ENCODE measurements at places on chromosomes 11 and 22.

- DNase-seq: no peak
Observed at GRCh38 chr11:105840391-105840790, 181.6 kb downstream of the MSANTD4 start.

DNA sequence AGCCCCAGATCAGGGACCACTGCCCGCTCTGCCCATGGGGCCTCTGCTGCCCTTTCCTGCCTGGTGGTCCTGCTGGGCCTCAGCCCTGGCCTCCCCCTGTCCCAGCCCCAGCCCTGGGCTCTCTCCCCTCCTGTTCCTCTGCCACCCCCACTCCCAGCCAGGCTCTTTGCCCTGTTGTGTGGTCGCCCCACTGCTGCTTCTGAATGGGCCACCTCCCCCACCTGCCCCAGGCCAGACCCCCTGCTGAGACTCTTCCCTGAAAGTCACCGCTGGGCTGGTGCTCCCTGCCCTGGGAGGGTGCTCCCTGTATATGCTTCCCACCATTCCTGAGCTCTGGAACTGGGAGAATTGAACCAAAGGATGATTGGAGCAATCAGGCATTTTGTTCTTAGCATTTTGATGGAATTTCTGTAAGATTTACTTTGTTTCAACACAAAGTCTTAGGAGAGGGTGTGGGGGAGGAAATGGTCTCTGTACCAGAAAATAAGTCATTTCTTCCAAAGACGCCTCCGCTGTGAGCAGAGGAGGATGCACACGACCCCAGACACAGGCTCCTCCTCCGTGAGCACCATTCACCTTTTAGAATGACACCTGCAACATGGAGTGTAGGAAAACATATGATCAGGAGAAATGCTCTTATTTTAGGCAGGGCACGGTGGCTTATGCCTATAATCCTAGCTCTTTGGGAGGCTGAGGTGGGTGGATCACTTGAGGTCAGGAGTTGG, 5.2 kb downstream of the APOBEC3B start:
- DNase-seq: no peak

GRCh38 chr11:46352063-46352841, 5.0 kb downstream of the DGKZ start:
- DNase-seq: peak; percentile 64

- DNase-seq: no peak
Observed at GRCh38 chr11:86663761-86664160, 8.7 kb downstream of the ME3 start.

DNA sequence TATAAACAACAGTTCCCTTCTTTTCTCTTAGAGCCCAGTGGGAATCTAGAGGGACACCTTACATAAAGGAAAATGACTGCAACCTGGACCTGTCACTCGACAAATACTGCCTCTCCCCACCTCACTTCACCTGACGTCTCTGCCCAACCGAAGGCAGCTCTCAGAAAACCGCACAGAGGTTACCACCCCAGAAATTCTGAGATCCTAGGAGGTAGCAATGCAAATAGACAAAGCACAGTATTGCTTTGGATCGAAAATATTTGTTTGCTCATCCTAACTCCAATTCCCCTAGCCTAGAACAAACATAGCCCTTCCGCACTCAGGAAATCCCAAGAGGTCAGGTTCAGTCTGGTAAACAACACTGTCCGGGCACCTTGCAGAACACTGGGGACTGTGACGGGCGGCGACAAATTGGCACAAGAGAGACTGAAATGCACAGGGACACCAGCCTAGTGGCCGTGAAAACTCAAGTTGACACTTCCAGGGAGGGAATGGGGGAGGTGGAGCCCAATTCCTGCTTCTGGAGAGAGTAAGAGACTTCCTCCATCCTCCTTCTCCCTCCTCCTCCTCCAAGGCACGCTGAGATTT, 420 bp upstream of the TRIM44 start:
- no peak for DNase-seq

DNA sequence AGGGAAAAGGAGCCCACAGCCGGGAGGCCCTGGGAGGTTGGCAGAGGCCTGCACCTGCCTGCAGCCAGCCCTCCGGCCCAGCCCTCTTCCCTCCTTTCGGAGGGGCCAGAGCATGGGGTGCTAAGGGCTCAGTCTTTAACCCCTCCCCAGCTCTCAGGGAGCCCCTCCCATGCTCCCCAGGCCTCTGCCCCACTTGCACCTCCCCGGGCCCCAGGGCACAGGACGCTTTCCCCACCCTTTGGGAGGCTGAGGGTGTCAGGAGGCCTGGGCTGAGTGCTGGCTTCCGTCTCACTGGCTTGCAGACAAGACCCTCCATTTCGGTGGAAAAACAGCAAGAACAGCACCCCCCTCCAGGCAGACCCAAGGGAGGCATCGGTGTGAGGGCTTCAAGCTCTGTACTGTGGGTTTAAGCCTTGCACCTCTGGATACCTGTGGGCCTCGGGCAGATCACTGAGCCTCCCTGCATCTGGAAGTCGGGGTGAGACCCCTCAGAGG, 7.3 kb downstream of the ASCL2 start:
- no peak for DNase-seq

DNA sequence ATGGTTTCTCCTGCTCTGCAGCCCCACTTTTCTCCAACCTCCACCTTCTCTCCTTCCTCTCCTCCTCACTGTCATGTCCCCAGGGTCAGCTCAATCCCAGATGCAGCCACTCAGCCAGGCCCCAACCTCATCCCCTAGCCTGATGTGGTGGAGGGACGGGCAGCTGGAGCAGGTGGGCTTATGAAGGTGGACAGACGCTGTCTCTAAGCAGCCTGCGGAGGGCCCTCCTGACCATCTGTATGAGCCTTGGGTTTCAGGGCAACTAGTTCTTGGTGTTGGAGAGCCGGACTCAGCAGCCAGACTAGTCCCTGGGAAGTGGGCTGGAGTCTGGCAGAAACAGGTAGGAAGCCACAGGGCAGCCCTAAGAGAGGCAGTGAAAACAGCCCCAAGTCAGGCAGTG, 18.1 kb downstream of the CRYBB2 start:
- DNase-seq: no peak

DNA sequence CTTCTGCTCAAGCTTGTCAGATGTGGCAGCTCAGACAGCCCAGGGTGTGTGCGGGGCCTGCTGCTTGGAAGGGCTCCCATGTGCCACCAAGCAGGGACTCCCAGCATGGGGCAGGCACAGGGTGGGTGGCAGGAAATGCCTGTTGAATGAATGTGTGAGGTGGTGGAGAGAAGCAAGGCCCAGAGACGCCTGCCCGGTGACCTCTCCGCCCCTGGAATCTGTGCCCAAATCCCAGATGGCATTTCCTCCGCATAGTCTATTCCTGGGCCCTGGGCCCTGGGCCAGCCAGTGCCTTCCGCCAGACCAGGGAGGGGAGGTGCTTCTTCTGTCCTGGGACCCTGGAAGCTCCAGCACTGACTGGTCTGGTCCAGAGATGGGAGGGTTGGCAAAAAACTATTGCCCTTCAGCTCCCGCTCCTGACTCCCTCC, 3.7 kb downstream of the CST6 start:
- DNase-seq: no peak

DNA sequence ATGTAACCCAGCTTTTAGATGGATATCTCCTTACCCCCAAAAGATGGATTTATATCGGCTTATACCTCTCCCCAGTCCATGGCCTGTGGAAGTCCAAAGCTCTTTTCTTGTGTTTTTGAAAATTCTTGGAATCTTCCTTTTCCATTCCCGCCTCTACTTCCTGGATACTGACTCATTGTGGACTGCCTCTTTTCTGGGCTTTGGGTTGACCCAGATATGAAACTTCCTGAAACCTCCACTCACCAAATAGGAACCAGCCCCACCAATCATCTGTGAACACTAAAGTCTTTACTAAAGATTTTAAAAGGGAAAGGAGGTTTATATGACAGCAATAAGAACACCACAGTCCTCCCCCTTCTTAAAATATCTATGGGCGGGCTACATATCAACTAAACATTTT, 163.4 kb upstream of the SYN3 start:
- no peak for DNase-seq
